Stimulated activated CD8-positive, alpha-beta memory T cell treated with anti-CD3 and anti-CD28 coated beads, Interleukin-2, amount 100 ng/mL, for 1 hour (primary cell): ENCODE measurements at places on chromosomes 3 and 15.

DNA sequence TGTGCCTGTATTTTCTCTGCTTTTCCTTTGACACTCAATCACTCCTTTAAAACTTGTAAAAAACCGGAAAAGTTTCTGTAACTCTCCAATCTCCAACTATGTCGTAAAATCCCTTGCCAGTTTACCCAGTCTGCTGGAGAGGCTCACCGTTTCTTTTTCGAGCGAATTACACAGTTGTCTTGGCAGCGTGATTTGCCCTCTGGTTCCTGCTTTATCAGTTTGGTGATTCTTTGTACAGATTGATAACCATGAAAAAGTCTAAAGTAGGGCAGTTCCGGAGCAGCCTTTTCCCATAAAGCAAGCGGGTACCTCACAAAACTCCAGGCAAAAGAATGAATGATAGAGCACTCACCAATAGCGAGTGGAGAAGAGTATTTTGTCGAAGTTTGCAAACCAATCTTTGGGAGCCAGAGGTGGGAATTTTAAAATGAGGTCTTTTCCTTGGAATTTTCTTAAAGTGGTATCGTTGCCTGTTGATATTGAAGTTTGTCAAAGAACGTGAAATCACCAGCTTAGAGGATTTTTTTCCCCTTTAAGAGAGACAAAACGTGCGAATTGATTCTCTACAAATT is at the start of gene TTC23:
TTC23 (minus strand) TSS at position 312 of the 572 bp plus-strand sequence. CDS start 20,869 bp downstream, outside the sequence.
- no peak for DNase-seq

DNA sequence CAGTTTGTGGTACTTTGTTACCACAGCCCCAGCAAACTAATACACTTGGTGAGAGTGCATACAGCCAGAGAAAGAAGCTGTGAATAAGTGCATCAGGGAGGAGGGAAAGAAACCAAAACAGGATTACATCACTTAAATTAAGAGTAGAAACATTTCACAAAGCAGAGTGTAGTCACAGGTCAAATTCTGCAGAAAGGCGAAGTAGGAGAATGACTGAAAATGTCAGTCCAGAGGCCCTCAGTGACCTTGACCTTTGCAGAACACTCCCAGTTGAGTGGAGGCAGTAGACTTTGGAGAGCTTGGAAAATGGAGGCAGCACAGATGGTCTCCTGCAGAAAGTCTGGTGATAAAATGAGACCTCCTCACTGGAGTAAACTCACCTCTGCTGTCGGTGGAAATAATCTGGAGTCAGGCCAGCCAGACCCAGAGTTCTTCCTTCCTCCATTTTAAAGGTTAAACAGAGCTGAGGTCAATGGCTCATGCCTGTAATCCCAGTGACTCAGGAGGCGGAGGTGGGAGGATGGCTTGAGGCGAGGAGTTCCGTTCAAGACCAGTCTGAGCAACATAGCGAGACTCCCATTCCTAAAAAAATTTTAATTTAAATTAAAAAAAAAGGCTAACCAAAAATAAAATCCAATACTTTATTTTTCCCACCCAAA is 5.0 kb downstream of the CD86 start:
- DNase-seq: no peak

- DNase-seq: no peak
Measured at GRCh38 chr3:47473391-47473790, 2.4 kb downstream of the SCAP start.

DNA sequence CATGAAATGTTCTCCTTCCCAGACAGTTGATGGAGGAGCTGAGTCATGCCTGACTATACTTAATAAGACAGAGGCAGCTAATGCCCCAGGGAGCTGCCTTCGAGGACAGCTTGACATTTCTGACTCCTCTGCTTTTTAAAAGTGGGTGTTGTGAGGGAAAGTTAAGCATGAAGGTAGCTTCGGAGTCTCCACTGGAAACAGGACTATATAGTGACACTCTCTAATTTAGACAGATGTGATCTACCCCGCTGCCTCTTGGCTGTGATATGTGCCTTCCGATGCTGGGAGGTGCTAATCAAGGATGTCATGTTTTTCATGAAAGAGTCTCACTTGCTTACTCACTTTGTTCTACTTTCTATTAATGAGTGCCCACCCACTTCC is 72.7 kb downstream of the IL1RAP start:
- no peak for DNase-seq

DNA sequence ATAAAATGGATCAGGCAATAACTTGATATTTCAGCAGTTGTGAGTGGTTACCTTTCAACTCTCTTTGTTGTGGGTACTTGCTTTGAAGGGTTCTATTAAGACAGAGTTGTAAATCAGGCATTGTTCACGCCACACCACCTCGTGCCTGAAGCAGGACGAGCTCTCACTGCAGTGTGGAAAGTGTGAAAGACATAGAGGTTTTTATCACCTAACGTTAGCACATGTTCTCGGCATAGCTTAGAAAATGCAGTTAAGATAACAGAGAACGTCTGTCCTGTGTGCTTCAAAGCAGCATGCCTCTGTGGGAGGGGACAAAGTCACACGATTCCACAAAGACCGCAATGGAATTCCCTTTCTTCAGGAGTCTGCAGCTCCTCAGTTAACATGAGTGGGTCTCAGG is 7.8 kb downstream of the ADAMTS17 start:
- no peak for DNase-seq

DNA sequence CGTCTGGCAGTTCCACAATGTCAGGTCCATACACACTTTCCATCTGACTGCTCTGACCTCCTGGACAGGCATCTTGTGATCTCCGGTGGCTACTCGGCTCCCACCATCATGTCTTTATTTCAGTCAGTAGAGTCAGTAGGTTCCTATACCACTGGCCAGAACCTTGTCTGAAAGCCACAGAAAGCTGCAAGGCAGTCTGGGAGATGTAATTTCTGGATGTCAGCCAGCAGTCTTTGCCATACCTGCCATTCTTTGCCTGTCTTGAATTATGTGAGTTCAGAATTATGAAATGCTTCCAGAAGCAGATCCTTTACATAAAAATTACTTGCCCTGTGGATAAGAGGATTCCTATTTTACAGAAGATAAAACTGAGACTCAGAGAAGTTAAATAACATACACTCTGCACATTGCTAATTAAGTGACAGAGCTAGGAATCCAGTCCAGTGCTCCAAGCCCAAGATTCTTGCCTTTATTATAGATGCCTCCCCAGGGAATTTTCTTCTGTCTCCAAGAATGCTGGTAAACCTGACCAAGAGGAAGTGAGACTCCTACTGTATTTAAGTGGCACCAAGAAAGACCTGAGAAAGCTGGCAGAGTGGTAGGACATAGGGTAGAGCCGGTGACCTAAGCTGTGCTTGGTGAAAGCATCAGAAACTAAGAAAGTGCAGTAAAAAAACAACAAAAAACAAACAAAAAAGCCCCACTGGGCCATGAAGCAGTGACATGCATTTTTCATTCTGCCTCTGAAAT is 75.6 kb downstream of the IQCH start:
- no peak for DNase-seq

DNA sequence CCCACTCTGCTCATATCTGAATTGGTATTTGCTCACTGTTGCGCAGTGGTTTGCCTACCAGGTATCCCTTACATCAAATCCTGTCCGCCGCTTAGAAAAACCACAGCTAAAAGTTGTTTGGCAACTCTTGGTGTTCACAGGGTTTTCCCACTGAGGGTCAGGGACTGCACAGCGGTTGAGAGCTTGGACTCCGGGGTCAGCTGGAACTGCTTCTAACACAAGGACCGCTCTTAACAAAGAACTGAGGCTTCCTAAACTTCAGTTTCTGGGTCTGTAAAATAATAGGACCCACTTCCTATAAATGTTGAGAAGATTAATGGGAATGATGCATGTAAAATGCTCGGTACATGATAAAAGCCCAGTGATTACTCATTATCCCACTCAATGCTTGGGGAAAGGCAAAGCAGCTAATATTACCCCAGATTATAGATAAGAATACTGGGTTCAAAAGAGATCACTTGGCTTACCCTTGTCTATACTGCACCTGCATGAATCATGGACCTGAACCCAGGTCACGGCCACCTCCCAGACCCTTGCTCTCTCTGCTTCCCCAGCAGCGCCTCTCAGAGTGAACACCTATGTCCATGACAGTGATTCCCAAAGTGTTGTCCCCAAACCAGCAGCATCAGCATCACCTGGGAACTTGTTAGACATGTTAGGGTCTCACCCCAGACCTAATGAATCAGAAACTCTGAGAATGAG is 36.1 kb downstream of the LIPC start:
- no peak for DNase-seq

DNA sequence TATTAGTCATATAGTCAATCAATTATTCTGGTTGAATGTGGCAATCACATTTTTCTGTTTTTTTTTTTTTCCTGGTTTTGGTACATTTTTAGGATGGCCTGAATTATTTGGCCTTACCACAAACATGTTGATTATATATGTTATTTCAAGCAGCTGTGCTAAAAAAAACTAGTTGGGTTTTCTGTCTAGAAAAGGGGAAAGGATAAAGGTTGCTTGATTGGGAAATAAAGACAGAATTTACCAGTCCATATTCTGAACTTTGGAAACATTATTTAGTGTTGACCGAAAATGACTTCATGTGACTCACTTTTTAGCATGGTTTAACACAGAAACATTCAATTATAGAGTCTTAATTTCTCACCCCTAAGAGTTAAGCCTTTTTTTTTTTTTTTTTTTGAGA is 8.1 kb downstream of the MORF4L1 start:
- DNase-seq: no peak

GRCh38 chr3:58082047-58082446 is 73.8 kb downstream of the FLNB start:
- no peak for DNase-seq

DNA sequence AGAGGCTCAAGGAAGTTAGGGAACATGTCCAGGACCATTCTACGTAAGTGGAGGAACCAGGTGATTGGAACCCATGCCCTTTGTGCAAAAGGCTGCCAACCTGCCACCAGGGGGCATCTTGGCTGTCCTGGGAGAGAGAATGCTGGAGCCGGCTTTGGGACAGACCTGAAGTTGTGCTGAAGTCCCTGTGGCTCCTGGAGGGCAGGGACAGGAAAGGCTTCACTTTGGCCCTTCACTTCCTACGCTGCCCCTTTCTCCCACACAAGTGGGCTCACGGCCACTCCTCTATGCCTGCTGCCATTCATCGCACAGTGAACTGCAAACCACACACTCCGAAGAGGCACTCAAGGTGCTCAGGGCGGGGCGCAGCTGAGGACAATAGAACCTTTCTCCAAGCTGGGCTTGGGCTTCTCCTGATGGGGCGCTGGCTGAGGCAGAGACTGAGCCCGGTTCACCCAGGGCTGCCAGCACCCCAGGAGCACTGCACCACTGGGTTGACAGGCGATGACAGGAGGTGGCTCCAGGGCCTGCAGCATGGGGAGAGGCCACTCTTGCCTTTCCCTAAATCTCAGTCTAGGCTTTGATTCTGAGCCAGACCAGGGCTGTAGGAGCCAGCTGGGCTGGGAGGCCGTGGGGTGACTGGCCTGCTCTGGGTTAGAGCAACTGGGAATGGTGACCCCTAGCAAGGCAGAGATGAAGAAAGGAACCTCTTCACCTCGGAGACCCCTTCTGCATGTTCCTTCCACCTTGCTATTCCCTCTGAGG is 8.4 kb downstream of the SHF start:
- peak; percentile 34 for DNase-seq

GRCh38 chr3:197080344-197080743 is 50.7 kb upstream of the MELTF start:
- no peak for DNase-seq
